ENCODE measurements at places on chromosomes 6 and 20.

DNA sequence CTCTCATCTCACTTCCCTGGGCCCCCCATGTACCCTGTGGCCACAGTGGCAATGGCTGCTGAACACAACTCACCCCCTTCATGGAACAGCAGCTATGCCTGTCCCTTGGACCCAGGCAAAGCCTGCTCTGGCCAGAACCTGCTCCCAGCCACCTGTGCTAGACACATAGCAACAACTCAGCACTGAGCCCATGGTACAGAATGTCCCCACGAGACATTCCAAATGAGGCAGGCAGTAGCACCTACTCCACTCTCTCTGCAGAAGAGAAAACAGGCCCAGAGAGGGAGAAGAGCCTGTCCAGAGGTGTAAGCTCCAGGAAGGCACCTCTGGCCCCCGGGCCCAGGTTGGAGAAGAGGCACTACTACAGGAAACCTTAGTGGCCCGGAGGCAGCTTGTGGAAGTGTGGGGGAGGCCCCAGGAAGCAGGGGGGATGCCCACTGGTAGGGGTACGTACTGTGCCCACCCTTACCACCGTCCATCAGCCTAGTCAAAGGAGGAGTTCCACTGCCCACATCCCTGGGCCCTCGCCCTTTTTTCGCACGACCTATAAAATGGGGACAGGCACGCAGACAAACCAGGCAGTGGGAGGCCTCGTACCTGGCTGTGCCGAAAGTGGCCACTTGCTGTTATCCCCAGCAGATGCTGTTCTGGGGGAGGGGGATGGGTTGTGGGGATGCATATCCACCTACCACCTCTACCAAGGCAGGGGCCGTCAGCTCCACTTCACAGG, 97.2 kb downstream of the ASXL1 start:
- DNase-seq, result no peak

GRCh38 chr6:165889636-165890403, 226.8 kb upstream of the PDE10A start:
- no peak for DNase-seq

DNA sequence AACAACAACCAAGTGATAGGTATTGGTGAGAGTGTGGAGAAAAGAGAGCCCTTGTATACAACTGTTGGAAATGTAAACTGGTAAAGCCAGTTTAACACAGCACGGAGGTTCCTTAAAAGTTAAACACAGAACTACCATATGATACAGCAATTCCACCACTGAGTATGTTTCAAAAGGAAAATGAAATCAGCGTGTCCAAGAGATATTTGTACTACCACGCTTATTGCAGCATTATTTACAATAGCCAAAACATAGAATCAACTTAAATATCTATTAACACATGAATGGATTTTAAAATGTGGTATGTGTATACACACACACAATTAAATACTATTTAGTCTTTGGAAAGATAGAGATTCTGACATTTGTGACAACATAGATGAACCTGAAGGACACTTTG, 1.1 kb downstream of the PTCHD4 start:
- no peak for DNase-seq

DNA sequence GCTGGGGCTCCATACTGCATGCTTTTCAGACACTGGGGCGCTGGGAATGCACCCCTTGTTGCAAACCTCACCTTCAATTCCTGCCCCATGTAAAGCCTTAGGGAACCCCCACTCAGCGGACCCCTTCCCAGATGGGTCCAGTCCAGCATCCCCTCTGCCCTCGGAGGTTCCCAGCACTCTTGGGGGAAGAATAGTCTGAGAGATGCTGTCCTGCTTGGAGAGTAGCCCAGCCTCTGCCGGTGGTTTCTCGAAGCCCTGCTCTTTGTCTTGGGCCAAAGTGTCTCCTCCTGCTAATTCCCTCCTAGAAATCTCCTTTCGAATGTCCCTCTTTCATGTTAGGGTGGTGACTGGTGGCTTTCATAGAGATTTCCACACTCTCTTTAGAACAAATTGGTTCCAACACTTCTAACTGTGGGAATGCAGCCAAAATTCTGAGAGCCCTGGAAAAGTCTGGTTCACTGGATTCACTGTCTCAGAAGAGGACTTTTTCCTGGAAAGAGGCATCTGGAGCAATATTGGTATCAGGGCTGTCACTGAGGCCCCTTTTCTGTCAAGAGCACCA, 24.9 kb upstream of the SULF2 start:
- DNase-seq, result no peak

DNA sequence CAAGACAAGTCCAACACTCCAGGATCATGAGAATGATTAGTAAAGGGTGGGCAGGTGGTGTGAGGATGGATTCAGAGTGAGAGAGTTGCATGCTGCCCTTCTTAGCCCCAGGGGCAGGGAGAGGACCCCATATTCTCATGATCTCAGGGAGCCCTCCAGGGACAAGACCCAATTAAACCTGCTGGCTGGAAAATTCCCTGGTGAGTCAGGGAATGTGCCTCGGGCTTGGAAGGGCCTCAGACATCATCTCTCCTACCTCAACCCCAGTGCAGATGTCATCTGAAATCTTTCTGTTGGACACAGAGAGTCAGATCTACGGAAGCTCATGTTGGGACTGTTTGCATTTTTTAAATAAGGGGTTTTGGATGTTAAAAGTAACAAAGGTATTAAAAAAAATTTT, 9.2 kb upstream of the SIRPD start:
- no peak for DNase-seq

GRCh38 chr20:32742322-32743236, 688 bp downstream of the COMMD7 start:
- DNase-seq, result peak; percentile 8

DNA sequence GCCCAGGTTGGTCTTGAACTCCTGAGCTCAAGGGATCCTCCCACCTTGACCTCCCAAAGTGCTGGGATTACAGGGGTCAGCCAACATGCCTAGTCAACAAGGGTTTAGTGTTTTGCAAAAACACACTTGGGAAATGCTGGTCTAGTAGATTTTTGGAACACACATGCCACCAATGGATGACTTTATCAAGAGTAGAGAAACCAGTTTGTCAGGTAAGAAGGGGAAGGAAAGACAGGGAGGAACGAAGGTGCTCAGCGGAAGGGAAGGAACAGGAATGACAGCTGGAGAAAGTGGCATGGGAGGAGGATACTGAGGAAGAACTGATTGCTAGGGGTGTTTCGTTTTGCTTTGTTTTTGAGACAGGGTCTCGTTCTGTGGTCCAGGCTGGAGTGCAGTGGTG, 15.6 kb upstream of the SEC63 start:
- no peak for DNase-seq

GRCh38 chr6:33812669-33813068, 8.9 kb upstream of the MLN start:
- no peak for DNase-seq

DNA sequence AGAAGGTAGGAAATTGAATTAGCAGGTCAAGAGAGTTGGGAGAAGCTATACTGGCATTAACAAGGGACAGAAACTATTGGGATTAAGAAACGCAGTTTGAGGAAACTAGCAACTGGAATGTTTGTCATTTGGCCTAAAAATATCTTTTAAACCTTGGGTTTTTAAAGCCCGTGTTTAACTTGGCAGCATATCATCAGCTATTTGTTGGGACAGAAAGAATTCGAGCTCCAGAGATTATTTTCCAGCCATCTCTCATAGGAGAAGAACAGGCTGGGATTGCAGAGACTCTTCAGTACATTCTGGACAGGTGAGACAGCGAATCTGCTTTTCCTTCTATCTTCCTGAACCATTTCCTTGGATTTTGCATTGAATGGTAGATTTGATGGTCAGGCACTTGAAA, 17.8 kb downstream of the ACTR5 start:
- DNase-seq, result no peak

GRCh38 chr6:142871910-142872331, 73.1 kb downstream of the HIVEP2 start:
- DNase-seq, result no peak

GRCh38 chr6:150086026-150086425, 17.1 kb upstream of the ULBP3 start:
- DNase-seq, result no peak

GRCh38 chr6:35397806-35398418, 54.2 kb upstream of the FANCE start:
- DNase-seq, result no peak

GRCh38 chr6:119280668-119281067, 68.9 kb downstream of the MAN1A1 start:
- DNase-seq, result no peak

- peak; percentile 7 for DNase-seq
These were observed 17.1 kb downstream of the OR2B2 start for GRCh38 chr6:27894839-27895762.

DNA sequence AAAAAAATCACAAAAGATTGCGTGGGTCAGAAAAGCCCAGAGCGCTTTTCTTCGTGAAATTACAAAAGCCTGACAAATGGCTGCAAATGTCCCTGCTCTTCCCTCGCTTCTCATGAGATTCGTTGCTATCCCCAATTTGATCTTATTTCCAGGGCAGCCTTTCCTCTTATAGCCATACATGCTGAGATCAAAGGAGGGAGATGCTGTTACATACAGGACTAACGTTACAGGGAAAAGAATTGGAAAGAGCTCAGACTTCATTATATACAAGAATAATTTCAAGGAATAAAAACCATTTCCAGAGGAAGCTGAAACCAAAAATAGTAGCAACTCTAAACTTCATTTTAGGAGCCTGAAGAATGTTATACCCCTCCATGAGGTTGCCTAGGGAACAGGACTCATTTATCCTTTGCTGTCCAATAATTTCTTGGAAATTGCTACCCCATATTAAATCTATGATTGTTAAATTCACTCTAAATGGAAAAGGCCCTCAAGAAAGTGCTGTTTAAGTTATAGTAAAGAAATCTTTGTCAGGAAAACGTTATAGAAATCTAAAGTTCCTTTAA, 81.0 kb downstream of the METTL24 start:
- DNase-seq, result no peak

DNA sequence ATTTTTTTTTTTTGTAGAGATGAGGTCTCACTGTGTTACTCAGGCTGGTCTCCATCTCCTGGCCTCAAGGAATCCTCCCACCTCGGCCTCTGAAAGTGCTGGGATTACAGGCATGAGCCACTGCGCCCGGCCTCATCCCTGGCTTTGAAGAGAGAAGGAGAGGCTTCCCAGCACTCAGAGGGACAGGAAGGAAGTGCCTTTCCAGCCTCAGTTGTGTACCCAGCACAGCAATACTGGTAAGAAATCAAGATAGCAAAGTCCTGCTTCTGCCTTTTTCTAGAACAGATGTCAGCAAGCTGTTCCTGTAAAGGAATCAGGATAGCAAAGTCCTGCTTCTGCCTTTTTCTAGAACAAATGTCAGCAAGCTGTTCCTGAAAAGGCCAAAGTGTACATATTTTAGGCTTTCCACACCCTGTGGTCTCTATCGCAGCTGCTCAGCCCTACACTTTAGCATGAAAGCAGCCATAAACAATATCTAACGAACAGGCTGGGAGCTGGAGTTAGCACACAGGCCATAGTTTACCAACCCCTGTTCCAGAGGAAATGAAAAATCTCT, 6.3 kb upstream of the PLTP start:
- DNase-seq, result no peak

DNA sequence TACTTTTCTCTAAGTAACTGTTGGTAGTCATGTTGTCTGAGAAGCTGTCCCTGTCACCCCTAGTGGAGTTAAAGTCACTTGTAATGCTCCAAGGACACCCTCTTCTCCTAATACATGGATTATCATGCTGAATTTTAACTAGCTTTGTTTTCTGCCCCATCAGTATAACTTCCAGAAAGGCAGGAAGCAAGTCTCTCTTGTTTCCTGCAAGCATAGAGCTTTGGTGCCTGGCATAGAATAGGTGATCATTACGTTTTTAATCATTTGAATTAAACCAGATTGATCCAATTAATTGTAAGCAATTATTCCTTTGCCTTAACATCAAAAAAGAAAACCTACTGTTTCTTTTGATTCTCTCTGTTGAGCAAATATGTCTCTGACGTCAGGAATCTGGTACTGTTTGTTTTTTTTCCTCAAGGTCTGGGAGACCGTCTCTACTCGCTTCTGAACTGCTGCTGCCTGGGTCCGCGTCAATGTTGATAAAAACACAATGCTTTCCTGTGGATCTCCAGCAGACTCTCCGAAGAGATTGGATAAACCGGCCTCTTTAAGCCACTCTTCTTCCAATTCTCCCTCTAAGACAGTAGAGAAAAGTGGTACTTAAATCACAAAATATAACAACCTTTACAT, 71.8 kb downstream of the ARHGAP18 start:
- no peak for DNase-seq

DNA sequence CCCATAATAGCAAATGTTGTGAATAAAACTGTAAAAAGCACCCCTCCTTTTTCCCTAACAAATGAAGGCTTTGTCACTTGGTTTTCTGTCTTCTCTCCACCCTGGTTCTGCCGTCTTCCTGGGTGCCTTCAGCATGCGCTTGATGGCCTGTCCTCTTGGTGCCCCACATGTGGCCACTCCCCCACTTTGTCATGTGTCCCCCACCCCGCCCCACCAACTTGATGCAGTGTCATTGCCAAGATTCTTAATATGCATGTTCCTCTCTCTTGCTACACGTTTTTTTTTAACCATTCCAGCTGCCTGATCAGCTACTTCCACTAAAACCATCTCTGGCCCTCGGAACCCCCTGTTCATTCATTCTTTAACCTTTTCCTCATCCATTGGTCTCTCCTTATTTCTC, 340.3 kb downstream of the QKI start:
- no peak for DNase-seq

- DNase-seq, result no peak
These were observed 2.5 kb downstream of the TNFRSF6B start for GRCh38 chr20:63698739-63699465.

- no peak for DNase-seq
These were observed 27.1 kb downstream of the RIPOR3 start for GRCh38 chr20:50664254-50664653.

GRCh38 chr6:36953931-36954261, 642 bp upstream of the PI16 start:
- no peak for DNase-seq

GRCh38 chr6:2669067-2669700, 81.5 kb downstream of the MYLK4 start:
- no peak for DNase-seq

DNA sequence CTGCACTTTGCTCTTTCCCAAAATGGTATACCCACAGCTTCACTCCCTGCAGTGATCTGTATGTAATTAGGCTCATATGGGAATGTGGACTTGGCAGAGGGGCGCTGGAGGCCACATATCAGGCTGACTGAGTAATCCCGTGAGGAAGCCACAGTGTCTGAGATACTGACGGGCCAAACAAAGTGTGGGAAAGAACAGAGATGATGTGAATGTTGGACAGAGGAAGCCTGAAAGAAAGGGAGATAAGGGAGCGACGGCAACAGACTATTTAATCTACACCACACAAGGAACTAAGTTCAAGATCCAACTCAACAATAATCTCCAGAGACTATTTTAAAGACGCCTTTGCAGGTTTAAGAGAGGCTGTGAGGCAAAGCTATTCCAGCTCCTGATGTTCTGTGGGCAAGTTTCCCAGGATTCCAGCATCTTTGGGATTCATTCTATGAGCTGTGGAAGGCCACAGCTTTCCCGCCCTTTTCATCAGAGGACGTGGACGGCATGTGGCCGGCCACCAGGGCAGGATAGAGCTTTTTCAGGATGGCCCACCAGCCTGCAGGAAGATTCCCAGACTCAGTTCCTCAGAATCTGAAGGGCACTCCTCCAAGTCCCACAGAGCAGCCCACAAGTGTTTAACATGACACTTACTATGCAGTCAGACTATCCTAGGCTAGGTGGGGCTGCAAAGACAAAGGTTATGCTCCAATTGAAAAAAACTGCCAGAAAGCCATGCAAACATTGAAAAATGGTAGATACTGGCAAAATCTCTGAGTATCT, 237.5 kb downstream of the ATXN1 start:
- no peak for DNase-seq

GRCh38 chr6:69914015-69914485, 47.7 kb downstream of the COL19A1 start:
- DNase-seq, result no peak

GRCh38 chr20:49310705-49311104, 32.8 kb upstream of the ZNFX1 start:
- no peak for DNase-seq
